ENCODE measurements at places on chromosomes 2 and 18. TPM values are rescaled to one million over a fixed set of nuclear protein-coding genes. Genes with fewer than 3 reads are reported as not detected.

The STON1 gene
- 27.3 TPM for total RNA-seq

The COL4A4 gene
- total RNA-seq, result 0.14 TPM

The RAB6D gene
- not detected for total RNA-seq

The LINC00305 gene
- not detected for total RNA-seq

The M1AP gene
- total RNA-seq, result not detected

The DSG1 gene
- not detected for total RNA-seq

The LONRF2 gene
- total RNA-seq, result 0.28 TPM

The SAG gene
- not detected for total RNA-seq

The RNF152 gene
- total RNA-seq, result 10.5 TPM

The PJVK gene
- total RNA-seq, result 1.8 TPM

The C2orf81 gene
- total RNA-seq, result 0.57 TPM

The GPR75 gene
- total RNA-seq, result 0.71 TPM

The STARD7 gene
- total RNA-seq, result 95.9 TPM

The FRZB gene
- 0.09 TPM for total RNA-seq

The IL36A gene
- not detected for total RNA-seq

The ITGB6 gene
- total RNA-seq, result not detected

The MC2R gene
- total RNA-seq, result not detected

The ADD2 gene
- 0.37 TPM for total RNA-seq

The CNRIP1 gene
- total RNA-seq, result 28.4 TPM

The CFC1 gene
- not detected for total RNA-seq

The ANKRD44 gene
- total RNA-seq, result 6.0 TPM

The NOSTRIN gene
- total RNA-seq, result 0.09 TPM

The IL37 gene
- total RNA-seq, result not detected

The ZNF396 gene
- 2.8 TPM for total RNA-seq

The CNGA3 gene
- not detected for total RNA-seq

The SP140 gene
- total RNA-seq, result under 0.01 TPM

The GALNT5 gene
- 26.9 TPM for total RNA-seq

The SLC19A3 gene
- total RNA-seq, result 2.1 TPM

The FZD7 gene
- total RNA-seq, result 68.4 TPM

Data from smooth muscle cell of bladder (primary cell).